Activated CD8-positive, alpha-beta memory T cell treated with anti-CD3 and anti-CD28 coated beads, Interleukin-2, amount 50 U/mL, for 4 hours (primary cell): ENCODE measurements at places on chromosomes 5 and 9.

GRCh38 chr5:81759632-81760005, 8.7 kb upstream of the SSBP2 start:
- DNase-seq, result no peak

- peak; percentile 26 for DNase-seq
Measured at GRCh38 chr5:98770209-98770910, 3.1 kb upstream of the RGMB start.

- DNase-seq, result no peak
Measured at GRCh38 chr5:151051931-151052608, 28.8 kb downstream of the TNIP1 start.

- DNase-seq, result no peak
Measured at GRCh38 chr5:80208381-80208780, 47.5 kb downstream of the SERINC5 start.

- DNase-seq, result no peak
Measured at GRCh38 chr5:102375272-102375671, 79.2 kb upstream of the SLCO4C1 start.

- DNase-seq, result no peak
Measured at GRCh38 chr9:38371495-38371894, 21.0 kb upstream of the ALDH1B1 start.

DNA sequence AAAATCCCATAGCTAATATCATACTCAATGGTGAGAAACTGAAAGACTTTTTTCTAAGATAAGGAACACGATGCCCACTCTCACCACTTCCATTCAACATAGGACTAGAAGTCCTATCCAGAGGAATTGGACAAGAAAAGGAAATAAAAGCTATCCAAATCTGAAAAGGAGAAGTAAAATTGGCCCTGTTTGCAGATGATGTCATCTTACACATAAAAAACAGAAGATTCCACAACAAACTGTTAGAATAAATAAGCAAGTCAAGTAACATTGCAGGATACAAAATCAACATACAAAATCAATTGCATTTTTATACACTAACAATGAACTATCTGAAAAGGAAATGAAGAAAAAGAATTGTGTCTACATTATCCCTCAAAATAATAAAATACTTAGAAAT, 308.0 kb downstream of the MCTP1 start:
- DNase-seq, result no peak

DNA sequence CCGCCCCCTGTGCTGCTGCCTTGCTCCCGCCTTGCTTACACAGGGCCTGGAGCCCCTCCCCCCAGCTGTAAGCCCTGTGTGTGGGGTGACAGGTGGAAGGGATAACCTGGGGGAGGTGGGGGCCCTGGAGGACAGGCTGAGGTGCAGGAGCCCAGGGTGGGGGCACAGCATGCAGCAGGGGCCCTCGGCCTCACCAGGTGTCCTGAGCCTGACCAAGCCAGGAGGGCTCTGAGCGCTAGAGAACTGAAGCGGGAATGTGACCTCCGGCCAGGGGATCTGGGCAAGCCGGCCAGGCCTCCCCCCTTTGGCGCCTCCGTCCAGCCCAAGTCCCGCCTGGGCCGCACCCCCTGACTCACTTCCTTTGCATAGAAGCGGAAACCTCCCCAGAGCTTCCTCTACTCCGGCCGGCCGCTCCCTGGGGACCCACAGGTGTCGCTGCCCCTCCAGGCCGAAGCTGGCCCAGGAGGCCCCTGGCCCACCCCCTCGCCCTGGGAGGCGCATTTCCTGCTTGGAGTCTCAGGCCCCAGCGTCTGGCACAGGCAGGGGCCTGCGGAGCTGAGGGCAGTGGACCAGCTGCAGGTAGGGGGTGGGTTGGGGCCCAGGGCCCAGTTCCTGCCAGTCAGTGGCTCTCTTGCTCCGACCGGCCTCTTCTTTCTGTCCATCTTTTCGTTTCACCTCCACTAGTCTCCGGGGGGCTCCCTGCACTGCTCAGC, at the start of gene TOR4A:
Gene TOR4A (plus strand): TSS at position 398 of the 713 bp plus-strand sequence. CDS start 964 bp downstream, outside the sequence.
- no peak for DNase-seq

DNA sequence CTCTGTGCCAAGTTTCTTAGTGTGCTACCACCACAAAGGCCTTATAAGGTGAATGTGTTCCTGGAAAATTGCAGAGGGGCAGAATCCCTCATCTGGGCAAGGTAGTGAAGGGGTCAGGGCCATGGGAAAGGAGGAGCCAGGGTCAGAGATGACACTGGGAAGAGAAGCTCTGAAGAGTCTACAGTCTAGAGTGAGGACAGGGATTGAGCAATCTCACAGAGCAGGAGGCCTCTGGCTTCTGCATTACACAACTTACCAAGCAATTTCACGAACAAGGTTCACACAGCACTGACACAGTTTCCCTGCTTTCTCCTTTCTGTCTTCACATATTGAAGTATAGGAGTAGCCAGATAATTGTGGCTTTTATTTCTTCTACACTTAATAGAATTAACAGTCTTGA, 24.5 kb upstream of the IDNK start:
- no peak for DNase-seq

GRCh38 chr5:943201-943917, 50.7 kb downstream of the TRIP13 start:
- no peak for DNase-seq

DNA sequence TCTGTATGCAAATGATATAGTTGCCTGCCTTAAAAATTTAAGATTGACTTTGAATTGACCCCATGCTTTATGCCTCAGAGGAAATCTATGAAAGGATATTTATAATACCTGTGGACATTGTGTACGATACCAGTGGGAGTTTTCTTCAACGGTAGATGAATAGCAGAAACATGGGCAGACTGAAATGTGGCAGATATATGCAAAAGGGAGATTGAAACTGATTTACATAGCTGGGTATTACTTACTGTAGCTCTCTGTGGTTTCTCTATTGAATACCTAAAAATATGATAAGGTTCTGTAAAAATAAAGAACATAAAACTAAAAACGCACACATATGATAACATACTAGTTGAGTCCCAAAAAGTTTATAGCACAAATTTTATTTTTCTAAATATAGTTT, 345.2 kb upstream of the PCSK5 start:
- no peak for DNase-seq

DNA sequence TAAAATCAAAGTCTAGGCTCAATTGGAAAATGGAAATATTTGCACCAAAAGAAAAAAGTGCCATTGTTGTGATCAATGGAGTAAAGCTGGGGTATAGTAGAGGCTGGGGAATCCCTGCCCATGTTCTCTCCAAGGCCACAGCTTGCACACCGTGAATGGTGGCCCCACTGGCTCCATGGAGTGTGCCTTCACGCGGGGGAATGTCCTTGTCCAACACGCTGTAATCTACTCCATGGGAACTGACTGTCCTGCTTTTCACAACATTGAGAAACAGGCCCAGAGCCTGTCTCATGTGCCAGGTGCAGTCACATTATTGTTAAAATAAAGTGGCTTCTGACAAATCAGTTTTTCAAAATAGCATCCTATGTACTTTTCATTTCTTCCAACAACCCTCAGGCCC, 33.1 kb upstream of the ITGA2 start:
- no peak for DNase-seq

DNA sequence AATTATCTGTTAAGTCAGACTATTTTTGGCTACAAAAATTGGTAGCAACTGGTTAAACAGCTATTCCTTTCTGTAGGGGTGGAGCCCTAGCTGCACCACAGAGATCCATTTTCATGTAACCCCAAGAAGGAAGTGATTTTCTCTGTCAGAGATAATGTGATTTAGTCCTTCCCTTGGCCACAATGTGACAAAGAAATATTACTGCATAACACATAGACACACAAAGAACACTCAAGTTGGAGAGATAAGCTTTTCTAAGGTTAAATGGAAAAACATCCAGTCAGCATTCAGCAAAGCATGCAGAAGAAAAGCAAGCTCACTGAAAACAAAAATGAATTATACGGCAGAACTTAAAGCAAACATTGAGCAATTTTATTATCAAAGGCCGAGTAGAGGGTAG, 227.8 kb upstream of the CDH9 start:
- DNase-seq, result no peak

DNA sequence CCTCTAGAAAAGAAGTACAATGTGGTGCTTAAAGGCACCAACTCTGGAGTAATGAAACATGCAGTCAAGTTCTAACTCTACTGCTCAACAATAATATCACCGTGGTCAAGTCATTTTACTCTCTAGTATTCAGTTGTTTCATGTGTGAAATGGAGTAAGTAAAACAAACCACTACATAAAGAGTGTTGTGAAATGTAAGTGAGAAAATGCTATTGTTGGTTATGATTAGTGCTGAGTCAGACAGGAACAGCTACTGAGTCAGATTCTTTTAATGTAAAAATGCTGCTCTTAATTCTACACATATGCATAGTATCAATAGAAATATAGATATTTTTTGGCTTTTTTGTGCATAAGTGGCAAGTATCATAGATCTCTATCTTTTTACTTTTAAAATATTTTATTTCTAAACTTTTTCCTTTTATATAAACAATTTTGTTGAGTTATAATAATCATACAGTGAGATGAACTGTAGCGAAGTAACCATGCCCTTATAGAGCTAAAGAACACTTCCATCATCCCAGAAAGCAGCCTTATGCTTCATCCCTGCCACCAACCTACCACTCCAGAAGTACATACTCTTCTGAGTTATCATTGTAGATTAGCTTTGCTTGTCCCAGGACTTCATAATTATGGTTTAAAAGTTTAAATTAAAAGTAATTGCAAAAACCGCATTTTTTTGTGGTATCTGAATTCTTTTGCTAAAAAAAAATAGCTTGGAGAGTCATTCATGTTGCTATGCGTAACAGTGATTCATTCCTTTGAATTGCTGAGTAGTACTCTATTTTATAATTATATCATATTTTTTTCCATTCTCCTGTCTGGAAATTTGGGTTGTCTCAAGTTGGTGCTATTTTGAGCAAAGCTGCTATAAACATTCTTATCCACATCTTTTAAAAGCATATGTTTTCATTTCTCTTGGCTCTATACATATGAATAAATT, 548.2 kb upstream of the CLINT1 start:
- DNase-seq, result no peak

DNA sequence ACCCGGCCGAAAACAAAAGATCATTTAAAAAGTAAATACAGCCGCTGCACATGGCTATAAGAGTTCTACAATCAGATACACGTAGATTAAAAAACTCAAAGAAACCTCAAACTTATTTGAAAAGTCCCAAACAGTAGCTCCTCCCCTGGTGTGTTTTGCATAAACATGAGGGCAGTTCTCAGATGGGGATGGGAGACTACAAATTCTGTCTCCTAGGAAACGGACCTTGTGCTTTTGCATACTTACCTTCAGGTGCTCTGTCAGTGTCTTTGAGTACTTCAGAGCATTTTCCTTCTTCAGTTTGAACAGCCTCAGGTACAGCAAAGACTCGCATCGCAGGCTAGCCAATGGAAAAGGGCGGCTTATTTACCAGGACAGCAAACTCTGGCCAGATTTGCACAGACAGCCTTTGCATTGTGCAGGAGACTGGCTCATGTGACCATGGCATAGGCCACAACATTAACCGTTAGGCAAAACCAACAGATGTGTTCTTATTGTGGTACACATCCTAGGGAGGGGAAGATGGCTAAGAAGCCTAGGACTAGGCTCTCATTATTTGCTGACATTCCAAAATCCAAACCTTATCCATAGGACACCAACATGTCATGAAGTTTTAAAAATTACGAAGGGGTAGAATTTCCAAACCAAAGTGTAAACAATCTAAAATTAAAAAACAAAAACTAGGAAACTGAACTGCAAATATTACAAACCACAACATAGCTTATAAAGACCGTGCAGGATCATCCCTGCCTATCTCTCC, 12.8 kb downstream of the LEAP2 start:
- no peak for DNase-seq

DNA sequence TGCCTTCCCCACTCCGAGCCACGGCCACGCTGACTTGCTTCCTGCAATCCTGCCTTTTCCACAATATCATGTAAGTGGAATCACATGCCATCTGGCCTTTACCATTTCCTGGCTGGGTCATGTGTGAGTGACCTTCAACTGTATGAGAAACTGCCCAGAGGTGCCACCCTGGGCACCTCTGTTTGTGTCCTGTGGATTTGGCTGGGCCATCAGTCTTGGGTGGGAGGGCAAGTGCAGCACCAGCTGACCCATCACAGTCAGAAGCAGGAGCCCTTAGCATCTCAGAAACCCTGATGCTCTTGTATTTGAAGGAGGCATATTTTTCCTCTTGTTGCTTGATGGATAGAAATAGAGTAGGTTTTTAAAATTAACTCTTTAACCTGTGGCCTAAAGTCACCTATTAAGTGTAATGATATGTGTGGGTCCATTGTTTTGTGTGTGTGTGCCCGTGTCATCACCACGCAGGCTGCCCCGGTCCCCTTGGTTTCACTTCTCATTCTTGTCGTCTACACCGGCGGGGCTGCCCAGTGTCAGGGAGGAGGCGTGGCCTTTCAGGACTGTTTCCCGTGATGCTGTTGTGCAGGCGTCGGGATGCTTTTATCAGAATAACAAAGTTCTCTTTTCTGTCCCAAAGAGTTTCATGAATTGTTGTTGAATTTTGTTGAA, 52.1 kb upstream of the CACNA1B start:
- no peak for DNase-seq

GRCh38 chr5:24643156-24643555, 1.6 kb downstream of the CDH10 start:
- no peak for DNase-seq

DNA sequence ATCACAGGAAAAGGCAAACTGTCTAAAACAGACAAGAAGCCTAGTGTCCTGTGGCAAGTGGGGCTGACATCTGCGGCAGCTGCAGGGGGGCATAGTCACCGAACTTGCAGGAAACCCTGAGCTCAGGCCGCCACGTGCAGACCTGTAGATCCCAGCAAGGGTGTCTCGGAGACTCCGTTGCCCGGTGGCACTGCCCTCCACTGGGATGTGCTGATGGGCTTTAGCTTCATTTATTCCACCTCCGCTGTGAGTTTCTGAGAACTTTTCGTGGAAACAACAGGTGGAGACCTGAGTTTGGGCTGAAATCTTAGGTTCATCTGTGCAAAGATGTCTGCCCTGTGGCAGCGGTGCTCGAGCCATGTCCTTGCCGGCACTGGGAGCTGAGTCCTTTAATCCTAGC, 22.1 kb downstream of the CEP72 start:
- no peak for DNase-seq

- no peak for DNase-seq
Measured at GRCh38 chr5:134227776-134228175, 1.9 kb upstream of the PPP2CA start.

DNA sequence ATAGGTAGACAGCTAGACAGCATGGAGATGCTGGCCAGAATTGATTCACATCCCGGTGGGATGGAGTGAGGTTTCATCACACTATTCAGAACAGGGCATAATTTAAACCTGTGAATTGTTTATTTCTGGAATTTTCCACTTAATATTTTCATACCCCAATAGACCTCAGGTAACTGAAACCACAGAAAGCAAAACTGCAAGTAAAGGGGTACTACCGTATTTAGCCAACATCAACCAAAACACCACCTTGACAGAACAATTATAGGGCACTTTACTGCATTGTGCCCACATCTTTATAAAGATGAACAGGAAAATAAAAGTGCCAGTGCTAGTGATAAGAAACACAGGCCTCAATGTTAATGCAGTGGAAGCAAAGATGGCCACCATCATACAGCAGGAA, 7.5 kb downstream of the SERINC5 start:
- no peak for DNase-seq

- DNase-seq, result no peak
Measured at GRCh38 chr5:92613546-92613945, 967.5 kb downstream of the NR2F1-AS1 start.
